ENCODE measurements at places on chromosomes 1 and 21. TPM values are rescaled to one million over a fixed set of nuclear protein-coding genes. Genes with fewer than 3 reads are reported as not detected.

SV2A gene
- polyA plus RNA-seq: 7.9 TPM

PLA2G2A gene
- polyA plus RNA-seq: 126 TPM

CD52 gene
- 45.5 TPM for polyA plus RNA-seq

ZSWIM5 gene
- 10.0 TPM for polyA plus RNA-seq

NEK2 gene
- 0.25 TPM for polyA plus RNA-seq

A3GALT2 gene
- polyA plus RNA-seq: not detected

FAM89A gene
- 8.4 TPM for polyA plus RNA-seq

DAB1 gene
- polyA plus RNA-seq: 0.22 TPM

FCRLA gene
- polyA plus RNA-seq: 0.06 TPM
